Left renal pelvis (tissue), 4 donors: ENCODE measurements at places on chromosomes 2 and 18.
A peak's percentile ranks its signal among the peaks of the same experiment; 100 is the strongest.

DNA sequence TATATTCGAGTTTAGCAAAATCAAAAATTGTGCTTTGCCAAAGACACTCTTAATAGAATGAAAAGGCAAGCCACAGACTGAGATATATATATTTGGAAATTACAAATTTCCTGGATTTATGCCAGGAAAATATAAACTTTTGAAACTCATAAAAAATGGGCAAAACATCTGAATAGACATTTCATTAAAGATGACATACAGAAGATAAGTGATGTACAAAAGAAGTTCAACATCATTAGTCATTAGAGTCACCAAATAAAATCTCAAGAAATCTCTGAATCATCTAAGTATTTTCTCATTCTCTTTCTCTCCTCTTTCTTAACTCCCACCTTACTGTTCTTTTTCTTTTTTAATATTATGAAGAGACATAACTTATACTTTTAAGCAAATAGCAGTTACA is 921.1 kb downstream of the DSC3 start:
- no peak for DNase-seq

DNA sequence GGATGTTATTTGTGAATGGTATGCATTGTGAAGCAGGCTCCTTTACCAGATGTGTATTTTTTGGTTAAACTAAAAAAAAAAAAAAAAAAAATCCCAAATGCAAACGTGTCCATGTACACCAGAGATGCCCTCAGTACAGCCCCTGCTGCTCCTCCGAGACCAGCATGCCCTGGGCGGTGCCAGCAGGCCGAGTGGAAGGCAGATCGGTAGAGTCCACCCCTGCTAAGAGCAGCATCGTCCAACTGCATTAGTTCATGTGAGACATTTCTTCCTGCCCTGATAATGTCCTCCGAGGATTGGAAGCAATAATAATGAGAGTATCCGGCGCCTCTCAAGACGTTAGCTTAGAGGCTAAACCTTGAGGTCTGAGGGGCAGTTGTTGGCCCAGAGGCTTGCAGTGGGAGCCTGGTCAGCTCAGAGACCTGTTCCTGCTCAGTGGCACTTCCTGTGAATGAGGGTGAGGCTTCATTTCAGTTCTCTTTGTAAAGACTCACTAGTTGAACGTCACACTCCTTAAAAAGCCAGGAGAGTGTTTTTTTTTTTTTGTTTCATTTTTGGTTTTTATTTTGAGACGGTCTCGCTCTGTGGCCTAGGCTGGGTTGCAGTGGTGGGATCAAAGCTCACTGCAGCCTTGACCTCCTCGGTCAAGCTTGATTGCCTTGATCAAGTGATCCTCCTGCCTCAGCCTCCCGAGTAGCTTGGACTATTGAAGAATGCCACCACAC is 5.6 kb downstream of the SLC66A3 start:
- no peak for DNase-seq

- DNase-seq: no peak
Observed at GRCh38 chr18:51165296-51165695, 32.2 kb downstream of the MEX3C start.

GRCh38 chr2:135826544-135826943 is 10.4 kb downstream of the LCT start:
- no peak for DNase-seq

- DNase-seq: no peak
Observed at GRCh38 chr2:104415284-104415683, 438.6 kb upstream of the POU3F3 start.

GRCh38 chr2:52976143-52976949 is 791.3 kb upstream of the CHAC2 start:
- no peak for DNase-seq

GRCh38 chr2:28163028-28163427 is 229.6 kb upstream of the FOSL2 start:
- no peak for DNase-seq

- no peak for DNase-seq
Observed at GRCh38 chr2:177394594-177394973, 2.0 kb downstream of the AGPS start.

DNA sequence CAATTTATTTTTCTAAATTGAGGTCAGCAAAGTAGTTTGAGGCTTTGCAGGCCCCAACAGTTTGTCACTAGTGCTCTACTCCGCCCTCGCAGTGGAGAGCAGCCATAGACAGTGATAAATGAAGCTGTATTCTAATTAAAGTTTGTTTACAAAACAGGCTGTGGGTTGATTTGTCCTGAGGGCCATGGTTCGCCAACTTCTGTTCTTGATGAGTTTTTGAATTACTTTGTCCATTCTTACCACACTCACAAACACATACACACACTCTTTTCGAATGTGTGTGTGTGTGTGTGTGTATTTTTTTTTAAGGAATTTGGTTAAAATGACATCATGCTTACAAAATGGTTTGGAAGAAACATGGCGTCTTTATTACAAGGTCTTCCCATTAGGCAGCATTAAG is 68.6 kb downstream of the MTCL1 start:
- no peak for DNase-seq

DNA sequence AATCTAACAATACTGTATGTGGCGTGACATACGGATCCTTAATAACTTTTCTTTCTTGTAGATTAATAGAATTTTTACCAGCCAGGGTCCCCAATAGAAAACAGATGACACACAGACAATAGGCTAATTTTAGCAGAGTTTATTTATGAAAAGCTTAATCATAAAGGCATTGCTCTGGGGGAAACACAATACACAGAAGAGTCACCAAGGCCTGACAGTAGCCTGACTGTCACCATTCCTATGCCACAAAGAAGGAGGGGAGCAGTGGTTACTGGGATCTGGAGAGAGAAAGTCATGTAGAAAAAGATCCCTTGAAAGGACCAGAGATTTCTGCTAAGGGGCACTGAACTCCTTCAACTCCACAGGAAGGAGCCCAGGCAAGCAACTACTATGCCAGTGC is 139.5 kb downstream of the METTL4 start:
- DNase-seq: no peak

DNA sequence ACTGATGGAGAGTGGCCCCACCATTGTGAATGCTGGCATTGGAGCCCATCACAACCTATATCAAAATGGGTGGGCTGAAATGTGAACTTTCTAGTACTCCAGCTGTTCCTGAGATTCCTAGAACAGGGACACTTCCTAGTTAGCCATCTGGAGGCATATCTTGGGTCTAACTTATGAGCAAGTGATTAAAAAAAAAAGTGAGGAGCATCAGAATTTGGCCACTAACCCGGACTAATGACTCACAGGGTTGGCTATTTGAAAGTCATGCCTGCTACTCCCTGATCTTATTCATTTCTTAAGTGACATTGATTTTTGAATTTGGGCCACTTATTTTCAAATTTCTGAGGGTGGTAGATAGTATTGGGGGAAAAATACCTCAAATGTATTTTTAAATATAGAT is 216.6 kb downstream of the HRH4 start:
- DNase-seq: no peak

- no peak for DNase-seq
Observed at GRCh38 chr2:218125626-218126080, at the start of gene CXCR2. CXCR2 (plus strand) TSS chr2:218126028; CDS start chr2:218134802, 8,774 bp downstream.

DNA sequence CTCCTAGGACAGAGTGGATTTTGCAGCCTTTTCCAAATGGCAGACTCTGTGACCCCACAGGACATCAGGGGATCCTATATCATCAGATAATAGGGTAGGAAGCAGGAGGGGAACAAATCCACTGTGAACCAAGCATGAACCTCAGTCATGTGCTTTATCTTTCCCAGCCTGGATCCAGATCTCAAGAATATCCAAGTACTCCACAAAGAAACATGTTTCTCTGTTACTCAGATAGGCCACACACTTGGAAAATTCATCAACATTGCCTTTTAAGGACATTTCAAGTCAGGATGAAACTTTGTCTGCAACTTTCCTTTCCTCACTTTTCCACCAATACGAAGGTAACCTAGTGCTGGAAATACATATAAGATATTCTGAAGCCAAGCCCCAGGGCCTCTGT is 85.8 kb downstream of the RDH14 start:
- DNase-seq: no peak

- no peak for DNase-seq
Observed at GRCh38 chr2:74743778-74744177, 89.7 kb downstream of the SEMA4F start.

DNA sequence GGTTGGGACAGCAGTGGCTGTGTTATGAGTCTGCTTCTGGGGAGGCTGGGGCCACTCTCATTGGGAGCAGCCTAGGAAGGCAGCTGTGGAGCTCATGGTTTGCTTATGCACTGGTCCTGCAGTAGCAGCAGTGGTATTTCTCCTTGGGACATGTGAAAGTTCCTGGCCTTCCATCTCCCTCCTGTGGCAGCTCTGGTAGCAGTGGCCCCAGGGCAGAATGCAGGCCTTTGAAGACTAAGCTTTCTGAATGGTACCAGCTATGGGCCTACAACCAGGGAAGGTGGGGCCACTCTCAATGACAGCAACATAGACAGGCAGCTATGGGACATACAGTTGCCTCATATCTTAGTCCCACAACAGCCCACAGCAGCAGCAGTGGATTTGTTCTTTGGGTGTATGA is 117.3 kb upstream of the VWC2L start:
- DNase-seq: no peak

- no peak for DNase-seq
Observed at GRCh38 chr2:174633623-174633930, 36.0 kb upstream of the WIPF1 start.

- no peak for DNase-seq
Observed at GRCh38 chr2:97994476-97994875, 1.3 kb downstream of the TMEM131 start.

- DNase-seq: no peak
Observed at GRCh38 chr2:67649331-67650261, 252.5 kb downstream of the ETAA1 start.

DNA sequence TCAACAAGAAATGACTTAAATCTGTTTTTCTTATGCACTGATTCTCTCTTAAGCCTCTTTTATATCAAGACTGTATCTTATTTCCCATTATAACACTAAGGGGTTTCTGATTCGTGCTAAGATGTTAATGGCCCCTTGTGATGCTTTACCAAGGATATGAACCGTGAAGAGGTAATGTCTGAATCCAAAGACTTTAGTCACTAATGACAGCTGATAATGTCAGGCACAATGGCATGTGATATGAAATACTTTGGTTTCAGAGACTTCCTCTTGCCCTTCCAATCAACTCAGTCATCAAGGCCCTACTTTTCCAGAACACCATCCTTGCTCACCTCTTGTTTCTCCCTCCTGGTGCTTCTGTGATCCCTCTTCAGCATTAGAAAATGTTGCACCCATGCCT is 262.8 kb downstream of the KCNE4 start:
- DNase-seq: no peak

GRCh38 chr18:41745166-41746049 is 209.6 kb upstream of the PIK3C3 start:
- peak; percentile 23 for DNase-seq

DNA sequence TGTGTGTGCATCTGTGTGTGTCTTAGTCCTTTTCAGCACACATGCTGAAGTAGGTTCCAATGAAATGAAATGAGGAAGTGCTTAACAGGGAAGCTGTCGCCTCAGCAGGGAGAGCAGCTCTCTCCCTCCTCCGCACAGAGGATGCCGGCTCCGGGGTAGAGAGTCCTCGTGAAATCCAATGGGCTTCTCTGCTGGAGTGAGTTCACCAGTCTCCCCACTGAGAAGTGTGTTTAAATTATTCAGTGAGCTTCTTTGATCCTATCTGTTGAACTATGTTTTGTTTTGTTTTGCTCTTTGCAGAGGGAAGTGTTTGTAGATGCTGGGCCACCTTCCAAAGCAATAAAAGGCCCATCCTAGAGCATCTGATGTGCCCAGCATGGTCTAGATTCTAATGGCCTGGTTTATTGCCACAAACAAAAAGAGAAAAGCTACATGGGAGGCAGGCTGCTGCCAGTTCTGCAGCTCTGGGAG is 6.7 kb downstream of the PPP1R7 start:
- no peak for DNase-seq

DNA sequence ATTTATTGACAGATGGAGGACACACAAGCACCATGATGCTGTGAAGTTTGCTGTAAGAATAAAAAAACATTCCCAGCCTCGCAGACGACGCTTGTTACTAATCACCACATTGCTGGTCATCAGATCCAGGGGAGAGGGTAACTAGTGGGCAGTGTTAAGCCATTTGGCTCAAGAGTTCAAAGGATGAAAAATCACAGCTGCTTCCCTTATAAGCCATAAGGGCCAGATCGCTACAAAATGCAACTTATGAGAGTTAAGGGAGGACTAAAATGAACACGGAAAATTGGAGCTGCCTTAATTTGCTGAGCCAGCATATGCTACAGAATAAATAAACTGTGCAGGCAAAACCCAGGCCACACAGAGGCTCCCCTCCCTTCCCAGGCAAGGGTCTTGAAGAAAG is 522.6 kb downstream of the TDRD15 start:
- DNase-seq: peak; percentile 12

DNA sequence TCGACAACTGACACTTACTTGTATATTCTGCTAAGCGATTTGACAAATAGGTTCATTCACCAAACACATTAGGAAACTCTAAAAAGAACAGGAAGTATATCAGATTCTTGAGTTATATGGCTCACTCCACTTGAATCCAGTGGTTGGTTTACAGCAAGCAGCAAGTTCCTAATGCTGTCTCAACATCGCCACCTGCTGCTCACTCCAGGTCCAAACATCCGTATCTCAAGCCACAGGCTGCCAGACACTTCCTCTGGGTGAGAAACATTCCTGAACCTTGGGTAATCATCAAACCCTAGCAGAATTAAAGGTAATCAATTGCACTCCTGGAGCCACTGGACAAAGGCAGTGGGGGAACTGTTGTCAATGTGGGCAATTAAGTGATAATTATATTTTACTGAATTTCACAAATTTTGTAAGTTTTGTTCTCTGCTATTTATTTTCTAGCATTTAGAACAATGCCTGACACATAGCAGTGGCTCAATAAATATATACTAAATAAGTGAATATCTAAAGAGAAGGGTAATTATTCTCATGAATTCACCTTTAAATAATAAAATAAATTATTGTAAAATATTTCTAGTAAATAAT is 107.1 kb upstream of the TTN start:
- peak; percentile 45 for DNase-seq

- no peak for DNase-seq
Observed at GRCh38 chr2:3284657-3285630, 92.7 kb downstream of the EIPR1 start.

DNA sequence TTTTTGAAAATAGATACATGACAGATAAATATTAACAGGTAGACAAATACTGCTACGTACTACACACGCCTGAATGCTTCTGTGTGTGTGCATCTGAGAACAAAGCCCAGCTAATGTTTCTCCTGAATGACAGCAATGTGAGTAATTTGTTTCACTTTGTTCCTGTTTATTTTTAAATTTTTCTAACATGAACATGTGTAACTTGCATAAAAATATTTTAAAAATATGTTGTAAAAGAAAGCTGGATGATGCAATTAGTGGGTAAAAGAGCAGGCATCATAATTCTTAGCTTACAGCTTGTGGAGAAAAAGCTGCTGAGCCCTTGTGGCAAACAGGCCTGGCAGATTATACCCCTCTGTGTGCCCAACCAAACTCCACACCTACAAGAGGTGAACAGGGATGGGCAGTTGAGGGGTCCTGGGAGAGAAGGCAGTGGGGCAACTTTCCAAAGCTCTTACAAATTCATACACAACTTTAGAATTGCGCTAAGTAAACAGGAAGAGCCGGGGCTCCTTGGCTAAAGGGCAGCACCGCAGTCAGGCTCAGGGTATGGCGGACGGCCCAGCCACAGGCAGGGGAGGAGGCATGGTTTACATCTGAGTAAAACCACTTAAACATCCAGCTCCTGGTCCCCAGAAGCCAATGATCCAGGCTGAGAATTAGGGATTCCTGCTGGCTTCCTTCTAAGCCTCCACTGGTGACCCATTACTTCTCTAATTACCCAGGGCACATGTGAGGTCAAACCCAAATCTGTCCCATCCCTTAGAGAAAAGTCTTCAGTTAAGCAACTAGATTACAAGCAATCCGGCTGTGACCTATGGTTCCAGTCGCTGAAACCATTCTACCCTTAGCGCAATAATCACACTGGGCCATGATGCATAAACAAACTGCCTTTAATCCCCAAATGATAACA is 14.0 kb downstream of the PXDN start:
- DNase-seq: no peak
